CD4-positive, alpha-beta T cell treated with Interleukin-15 for 4 hours (primary cell): ENCODE measurements at places on chromosomes 5 and 9.
A peak's percentile ranks its signal among the peaks of the same experiment; 100 is the strongest.

DNA sequence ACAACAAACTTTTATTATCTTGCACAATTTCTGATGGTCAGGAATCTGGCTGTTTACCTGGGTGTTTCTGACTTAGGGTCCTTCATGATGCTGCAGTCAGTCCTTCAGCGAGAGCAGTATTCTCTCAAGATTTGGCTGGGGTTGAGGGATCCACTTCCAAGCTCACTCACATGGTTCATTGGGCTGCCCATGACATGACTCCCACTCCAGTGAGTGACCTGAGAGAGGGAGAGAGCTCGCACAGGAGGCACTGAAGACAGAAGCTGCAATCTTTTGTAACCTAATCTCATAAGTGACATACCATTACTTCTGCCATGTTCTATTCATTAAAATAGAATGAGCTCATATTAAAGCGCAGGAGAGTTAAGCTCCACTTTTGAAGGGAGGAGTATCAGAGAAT, 212.6 kb downstream of the SPATA31D1 start:
- no peak for DNase-seq

DNA sequence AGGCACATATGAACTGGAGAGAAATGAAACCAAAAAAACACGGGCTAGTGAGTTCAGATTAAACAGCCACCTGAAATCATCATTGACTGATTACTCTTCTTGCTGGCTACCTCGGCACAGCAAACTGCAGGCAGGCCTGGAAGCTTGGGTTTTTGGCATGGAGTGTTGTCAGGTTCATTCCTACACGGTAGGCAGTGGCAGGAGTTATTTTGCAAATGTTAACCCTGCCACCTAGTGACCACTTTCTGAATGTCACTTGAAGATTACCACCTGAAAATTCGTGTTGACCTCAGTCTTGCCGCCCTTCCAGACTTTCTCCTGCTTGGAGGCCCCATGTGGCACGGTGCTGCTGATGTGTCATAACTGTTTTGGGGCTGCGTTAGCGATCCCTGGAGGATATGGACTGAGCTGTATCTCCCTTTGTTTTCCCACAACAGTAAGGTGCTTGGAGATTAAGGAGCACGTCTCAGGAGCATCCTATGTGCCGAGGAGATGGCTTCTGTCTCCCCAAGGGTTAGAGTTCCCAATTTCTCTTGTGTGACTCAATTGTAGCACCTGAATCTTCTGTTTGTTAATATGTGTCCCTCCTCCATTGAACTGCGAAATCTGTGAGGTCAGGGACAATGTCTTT, 12.7 kb upstream of the CD180 start:
- DNase-seq = peak; percentile 84

DNA sequence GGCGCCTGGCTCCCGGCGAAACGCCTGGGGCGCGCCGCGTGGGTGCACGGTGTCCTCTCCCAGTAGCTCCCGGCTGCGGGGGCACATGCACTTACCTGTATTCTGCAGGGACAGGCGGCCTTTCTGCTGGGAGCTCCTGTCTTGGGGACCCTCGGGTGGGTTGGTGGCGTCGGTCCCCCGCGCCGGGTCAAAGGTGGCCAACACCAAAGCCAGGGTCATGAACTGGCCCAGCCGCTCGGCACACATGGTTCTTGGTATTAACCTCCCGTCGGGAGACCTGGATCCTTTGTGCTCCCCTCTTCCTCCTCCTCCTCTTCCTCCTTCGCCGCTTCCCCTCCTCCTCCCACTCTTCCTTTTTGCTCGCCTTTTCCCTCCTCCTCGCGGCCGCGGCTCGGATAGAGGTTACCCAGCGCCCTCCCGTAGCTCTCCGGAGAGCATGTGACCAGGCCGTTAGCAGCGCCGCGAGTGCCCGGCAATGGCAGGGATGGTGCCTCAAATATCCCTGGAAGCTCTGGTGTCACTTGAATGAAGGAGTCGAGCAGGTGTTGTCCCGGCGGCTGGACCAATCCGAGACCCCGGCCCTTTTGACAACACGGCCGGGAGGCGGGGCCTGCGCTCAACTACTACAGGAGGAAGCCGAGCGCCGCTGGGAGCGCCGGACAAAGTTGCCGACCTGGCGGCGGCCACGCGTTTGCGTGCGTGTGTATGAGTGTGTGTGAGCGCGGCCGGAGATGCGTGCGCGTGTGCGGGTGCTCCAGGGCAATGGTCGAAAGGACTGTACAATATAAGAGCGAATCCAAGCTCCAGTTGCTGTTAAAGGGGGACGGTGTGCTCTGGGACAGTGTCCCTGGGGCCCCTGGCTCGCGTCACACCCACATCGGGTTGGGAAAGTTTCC, at the start of gene STC2:
Gene STC2, minus strand, starts transcription at position 467 of the 896 bp plus-strand sequence. Its CDS starts 221 bp downstream, at position 246.
- no peak for DNase-seq

GRCh38 chr5:31581498-31582099, 49.5 kb downstream of the C5orf22 start:
- DNase-seq = peak; percentile 31

- DNase-seq = no peak
These were observed 44.0 kb downstream of the RASA1 start for GRCh38 chr5:87311405-87312279.

GRCh38 chr9:93505541-93506132, 52.3 kb upstream of the FAM120AOS start:
- DNase-seq = no peak

GRCh38 chr5:14674983-14675854, 10.7 kb downstream of the OTULIN start:
- no peak for DNase-seq

- no peak for DNase-seq
These were observed 62.8 kb upstream of the TLX3 start for GRCh38 chr5:171246231-171246630.

- DNase-seq = no peak
These were observed 861 bp downstream of the NTRK2 start for GRCh38 chr9:84670138-84671041.

DNA sequence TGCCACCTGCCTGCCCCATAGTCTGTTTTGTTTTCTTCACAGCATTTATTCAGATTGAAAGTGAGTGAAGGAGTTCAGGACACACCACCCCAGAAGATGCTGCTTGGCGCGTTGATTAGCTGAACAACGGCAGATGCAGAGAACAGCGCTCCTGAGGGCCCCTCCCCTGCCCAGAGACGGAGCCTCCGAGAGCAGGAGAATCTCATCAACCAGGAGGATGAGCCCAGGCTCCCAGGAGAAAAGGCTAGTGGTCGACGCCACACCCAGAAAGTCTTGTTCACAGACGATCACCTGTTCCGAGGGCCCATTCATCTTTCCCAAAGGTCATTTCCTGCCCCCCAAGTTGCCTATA, 180.4 kb upstream of the PPP1R26 start:
- no peak for DNase-seq
